Fibroblast of upper back skin (primary cell): ENCODE measurements at places on chromosomes 12 and 14.

GRCh38 chr14:52711666-52712065 is 4.7 kb downstream of the PSMC6 start:
- DNase-seq = peak; percentile 9

DNA sequence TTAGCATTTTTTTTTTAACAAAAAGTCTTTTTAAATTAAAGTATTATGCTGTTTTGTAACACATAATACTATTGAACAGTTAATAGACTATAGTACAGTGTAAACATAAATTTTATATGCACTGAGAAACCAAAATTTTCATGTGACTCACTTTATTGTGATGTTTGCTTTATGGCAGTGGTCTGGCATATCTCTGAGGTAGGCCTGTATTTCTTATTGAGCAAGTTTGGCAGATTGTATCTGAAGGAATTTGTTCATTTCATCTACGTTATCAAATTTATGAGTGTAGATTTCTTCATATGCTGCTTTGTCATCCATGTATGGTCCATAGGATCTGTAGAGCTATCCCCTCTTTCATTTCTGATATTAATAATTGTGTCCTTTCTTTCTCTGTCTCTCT is 78.8 kb upstream of the PDE3A start:
- DNase-seq = no peak

- DNase-seq = no peak
Observed at GRCh38 chr12:23687947-23688346, 261.5 kb downstream of the SOX5 start.

DNA sequence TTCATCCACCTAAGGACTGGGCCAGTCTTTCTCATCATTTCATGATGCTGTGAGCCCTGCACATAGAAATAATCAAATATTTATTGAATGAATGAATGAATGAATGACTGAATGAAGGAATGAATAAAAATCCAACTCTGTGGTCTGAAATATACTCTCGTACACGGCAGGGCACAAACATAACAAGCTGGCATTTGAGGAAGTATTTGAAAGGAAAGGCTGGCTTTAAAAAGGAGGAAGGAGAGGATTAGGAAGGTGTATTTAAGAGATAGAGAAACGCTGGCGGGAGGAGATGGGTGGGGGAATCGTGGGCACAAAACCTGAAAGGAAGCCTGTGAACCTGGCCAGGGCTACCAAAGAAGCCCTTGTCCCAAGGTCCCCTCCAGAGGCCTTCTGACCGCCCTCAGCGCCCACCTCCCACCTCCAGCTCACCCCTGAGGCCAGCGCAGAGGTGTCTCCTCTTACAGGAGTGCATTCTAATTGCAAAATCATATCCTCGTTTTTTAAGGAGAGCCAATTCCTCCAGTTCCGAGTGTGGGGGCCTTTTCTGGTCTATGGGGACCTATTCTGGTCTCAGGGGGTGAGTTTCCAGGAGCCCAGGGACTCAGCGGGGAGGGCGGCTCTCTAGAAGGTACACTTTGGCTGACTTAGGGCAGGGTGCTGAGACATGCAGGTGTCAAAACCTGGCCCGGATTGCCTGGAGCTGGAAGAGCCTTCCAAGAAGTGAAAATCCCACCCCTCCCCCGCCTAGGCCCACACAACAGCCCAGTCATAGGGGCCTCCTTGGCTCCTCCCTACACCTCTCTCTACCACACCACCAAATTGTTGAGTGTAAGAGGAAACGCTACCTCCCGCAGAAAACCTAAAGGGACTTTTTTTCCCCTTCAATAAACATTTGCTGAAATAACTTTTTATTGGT is 8.7 kb upstream of the JDP2 start:
- no peak for DNase-seq

- no peak for DNase-seq
Observed at GRCh38 chr12:43896496-43896895, 60.6 kb downstream of the TMEM117 start.

- no peak for DNase-seq
Observed at GRCh38 chr12:131027876-131028586, 74.3 kb downstream of the ADGRD1 start.
